ENCODE measurements at places on chromosomes 5 and 9.
A peak's percentile ranks its signal among the peaks of the same experiment; 100 is the strongest.

DNA sequence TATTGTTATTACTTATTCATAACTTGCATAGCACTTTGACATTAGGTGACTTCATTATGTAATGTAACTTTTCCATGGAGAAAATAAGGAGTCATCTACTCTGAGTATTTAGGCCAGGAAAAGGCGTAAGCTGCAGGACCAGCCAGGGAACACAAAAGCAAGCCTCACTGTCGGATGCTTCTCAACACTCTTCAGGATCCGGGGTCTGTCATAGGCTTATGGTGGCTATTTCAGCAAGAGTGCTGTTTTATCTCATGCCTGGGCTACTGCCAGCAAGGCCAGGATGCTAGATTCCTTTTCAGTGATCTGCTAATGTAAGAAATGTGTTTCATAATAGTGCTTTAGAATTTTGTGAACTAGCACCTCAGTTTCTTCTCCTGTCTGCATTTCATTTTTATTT lies 162.4 kb downstream of the CHSY3 start:
- DNase-seq = peak; percentile 34

DNA sequence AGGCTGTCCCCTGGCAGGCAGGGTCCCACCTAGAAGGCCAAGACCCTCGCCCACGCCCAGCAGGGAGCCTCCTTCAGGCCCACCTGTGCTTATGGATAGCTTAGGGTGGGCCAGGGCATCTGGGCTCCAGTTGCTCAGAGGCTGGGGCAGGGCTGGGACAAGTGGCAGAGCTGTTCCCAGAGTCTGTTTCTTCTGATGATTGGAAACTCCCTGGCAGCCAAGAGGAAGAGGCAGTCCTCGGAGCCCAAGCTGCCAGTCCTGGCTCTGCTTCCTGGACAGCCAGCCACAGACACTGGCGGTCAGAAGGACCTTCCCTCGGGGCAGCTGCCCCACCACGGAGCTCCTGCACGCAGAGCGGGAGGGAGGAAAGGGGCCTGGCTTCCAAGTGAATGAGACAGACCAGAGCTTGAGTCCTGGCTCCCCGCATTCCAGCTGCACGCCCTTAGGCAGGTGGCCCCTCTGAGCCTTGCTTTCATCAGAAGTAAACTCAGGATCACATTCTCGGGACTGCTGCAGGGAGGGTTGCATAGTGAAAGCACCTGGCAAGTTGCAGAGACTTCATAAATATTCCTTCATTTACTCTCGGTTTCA lies 37.9 kb upstream of the GABRP start:
- peak; percentile 49 for DNase-seq

DNA sequence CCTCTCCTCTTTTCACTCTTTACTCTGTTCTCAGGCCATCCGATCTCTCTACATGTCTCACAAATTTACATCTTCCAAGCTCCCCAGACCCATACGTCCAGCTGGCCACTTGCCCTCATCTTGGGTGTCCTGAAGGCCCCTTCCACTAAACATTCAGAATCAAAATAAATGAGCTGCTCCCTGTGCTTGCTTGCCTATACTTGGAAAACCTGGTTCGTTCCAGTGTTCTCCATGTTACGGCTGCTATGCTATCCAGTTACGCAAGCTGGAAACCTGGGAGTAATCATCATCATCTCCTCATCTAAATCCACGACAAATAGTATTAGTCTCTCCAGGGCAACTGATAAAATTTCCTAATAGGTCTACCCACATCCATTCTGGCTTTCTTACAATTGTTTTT lies 165.0 kb upstream of the FBXL17 start:
- no peak for DNase-seq

- no peak for DNase-seq
Observed at GRCh38 chr9:135712613-135713295, 10.8 kb downstream of the KCNT1 start.
